ENCODE measurements at places on chromosomes 3 and 15. TPM values are rescaled to one million over a fixed set of nuclear protein-coding genes. Genes with fewer than 3 reads are reported as not detected.

GPR62 gene
- polyA plus RNA-seq, result not detected

DNA sequence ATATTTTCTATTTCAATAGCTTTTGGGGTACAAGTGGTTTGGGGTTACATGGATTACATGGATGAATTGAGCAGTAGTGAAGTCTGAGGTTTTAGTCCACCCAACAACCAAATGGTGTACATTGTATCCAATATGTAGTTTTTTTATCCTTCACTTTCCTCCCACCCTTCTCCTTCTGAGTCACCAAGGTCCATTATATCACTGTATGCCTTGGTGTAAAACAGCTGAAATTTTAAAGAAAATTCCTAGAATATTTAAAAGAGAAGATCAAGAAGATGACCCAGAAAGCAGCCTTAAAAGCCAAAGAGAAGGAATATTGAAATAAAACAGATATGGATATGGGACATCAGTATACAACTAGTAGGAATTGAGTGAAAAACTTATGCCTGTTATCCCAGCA is 204.2 kb upstream of the COL8A1 start:
- no peak for DNase-seq

DNA sequence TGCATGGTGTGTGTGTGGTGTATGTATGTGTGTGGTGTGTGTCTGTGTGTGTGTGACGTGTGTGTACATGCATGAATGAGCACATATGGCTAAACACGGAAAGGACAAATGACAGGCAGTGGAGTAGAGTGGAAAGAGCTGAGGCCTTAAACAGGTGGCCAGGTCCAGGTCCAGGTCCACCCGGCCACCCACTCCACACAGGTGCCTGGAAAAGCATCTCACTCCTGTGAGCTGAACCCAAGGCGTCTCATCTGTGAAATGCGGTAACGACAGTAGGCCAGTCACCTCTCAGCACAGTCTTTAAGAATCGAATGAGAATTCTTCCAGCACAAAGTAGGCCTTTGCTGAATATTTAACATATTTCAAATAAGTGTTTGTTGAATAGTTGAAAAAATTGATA is 58.7 kb downstream of the ATP10A start:
- no peak for DNase-seq

GRCh38 chr3:4644951-4645350 is 151.8 kb downstream of the ITPR1 start:
- DNase-seq, result no peak

ZMYND10 gene
- 0.87 TPM for polyA plus RNA-seq

GRCh38 chr15:36175186-36175740 is 404.2 kb upstream of the CDIN1 start:
- DNase-seq, result no peak

DNA sequence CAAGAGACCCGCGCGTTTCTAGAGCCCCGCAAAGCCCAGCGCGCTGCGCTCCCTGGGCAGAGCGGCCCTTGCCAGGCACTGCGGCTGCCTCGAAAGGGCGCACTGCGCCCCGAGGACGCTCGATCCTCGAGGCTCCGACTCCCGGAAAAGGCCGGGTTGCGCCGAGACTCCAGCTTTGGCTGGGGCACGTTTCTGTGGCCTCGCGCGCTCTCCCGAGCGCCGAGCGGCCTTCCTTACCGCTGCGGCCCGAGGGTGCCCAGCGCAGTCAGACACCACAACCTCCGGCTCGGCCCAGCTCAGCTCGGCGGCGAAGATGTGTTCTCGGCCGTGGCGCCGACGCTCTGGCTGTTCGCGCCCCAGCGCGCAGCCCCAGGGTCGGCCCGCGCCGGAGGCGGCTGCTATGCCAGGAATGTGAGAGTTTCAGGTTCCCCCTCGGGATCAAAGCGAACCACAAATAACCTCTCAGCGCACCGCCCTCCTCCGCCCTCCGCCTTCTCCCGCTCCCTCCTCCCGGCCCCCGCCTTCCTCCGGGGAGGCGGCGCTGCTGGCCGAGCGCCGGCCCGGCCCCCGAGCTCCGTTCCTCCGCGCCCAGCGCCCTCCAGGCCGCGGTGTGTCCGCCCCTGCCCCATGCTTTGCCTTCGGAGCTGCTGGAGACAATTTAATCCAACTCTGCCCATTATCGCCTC is at the start of gene AMOTL2:
TSS of gene AMOTL2 (minus strand) at position 343 of the 686 bp plus-strand sequence. CDS start 3,014 bp downstream, outside the sequence.
- peak; percentile 95 for DNase-seq
